ENCODE measurements at places on chromosomes 1 and 21.

GRCh38 chr1:29954591-29954990 is 718.3 kb downstream of the PTPRU start:
- DNase-seq = no peak

GRCh38 chr1:47682786-47683350 is 245.0 kb downstream of the FOXD2 start:
- DNase-seq = no peak

- no peak for DNase-seq
These were observed 53.7 kb downstream of the PLD5 start for GRCh38 chr1:242470774-242471173.

DNA sequence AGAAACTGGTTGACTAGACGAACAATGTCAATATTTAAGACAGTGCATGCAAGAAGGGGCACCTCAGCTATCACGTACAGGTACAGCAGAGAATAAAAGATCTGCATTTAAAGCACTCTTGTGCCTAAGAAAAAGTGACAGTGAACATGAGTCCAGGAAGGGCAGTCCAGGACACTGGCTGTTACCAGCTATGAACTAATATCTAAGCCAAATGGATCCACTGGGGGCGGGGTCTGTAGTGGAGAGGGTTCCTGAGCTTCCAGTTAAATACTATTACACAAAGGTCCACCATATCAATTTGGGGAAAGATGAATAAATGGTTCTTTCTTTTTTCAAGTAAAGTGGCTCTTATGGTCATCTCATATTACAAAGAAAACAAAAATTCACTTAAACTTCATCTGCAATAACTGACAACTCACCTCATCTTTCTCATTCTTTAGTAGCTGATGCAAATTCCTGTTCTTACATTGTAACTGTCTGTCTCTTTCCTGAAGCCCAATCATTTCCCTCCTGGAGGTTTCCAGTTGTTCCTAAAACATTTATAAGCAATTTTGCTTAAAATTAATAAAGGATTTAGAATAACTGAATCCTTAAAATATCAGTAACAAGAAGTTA is 24.5 kb downstream of the SSX2IP start:
- DNase-seq = no peak

DNA sequence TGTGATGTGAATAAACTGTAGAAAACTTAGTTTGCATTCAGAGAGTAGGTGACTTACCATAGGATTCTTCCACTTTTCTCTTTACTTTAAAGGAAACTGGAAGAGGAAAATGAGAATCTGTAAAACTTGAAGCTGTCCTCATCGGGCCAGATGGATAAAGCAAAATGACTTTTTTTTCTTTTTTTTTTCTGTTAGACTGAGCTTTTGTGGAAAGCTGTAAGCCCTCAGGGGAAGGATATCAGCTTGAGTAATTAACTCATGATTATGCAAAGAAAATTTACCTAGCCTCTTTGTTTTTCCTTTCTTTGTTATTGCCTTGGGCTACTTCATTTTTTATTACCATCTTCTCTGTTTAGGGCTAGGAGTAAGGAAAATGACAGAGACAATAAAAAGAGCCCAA is 53.4 kb downstream of the DPH5 start:
- DNase-seq = no peak

DNA sequence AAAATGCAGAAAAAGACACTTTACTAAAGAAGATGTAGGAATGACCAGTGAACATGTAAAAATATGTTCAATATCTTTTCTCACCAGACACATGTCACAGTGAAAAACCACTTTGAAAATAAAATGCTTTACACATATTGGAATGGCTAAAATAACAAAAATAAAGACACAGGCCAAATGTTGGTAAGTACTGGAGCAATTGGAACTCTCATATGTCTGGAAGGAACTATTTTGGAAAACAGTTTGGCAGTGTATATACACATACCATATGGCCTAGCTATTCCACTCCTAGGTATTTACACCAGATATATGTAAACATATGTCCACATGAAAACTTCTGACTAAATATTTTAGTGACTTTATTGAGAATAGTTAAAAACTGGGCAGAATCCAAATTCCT is 927.2 kb downstream of the BRINP3 start:
- no peak for DNase-seq

DNA sequence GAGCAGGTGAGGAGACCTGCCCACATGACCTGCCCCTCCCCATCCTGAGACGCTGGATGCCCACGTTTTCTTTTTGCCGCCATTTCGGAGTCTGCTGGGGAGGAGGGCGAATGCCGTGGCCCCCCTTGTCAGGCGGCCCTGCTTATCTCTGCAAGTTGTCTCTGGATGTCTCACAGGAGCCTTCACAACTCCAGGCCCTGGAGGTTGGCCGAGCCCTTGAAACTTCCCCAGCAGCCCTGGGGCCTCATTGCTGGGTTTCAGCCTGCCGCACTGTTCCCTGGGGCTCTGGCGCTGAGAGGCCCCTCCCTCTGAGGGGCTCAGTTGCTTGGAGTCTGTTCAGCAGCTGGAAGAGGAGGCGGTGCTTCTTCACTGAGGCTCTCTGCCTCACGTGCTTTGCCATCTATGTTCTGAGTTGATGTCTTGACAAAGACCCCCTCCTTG is 29.8 kb upstream of the ZBTB21 start:
- no peak for DNase-seq

DNA sequence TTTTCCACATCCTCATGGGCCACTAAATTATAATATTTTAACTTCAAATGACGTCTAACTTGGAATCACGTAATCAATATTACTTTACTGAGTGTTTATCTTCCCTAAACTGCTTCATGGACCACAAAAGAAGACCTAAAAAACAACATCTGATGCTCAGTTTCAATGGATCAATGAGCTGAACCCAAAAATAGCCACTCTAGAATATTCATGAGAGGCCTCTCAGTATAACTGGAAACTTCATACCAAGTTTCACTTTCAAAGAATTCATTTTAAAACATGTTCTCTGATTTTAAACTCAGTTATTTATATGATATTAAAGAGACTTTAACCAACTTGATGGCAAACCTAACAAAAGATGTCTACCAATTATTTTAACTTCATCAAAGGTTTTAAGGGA is 23.7 kb upstream of the TIAM1 start:
- DNase-seq = no peak

DNA sequence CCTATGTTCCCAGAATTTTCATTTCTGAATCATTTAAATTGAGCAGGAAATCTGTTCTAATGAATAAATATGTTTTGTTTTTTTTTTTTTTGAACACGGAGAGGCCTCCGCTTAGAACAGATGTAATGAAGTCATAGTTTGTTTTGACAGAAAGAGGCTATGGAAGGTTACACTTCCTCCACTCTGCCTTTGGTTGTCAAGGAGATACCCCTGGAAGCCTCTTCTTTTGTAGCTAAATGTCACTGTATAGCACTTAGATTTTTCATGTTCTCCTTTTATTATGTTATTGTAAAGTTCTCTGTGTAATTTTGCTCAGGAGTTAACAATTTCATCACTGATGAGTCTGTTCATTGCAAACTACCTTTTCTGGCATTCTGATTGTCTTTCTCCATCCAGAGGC is 22.7 kb upstream of the GNG12 start:
- no peak for DNase-seq

DNA sequence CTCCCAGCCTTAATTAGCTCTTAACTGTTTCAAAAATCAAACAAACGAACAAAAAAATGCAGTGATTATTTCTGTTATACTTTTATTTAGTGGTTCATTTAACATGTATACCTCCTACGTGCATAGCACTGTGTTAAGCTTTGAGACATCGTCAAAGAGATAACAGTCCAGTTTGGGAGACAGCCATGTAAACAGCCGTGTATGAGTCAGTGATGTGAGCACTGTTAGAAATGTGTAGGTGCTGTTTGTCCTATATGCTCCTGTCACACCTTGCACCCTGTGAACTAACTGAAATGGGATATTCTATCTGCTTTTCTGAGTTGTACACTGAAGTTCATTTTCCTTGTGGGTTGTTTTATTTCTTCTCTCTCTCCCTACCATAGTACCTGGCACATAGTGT is 109.7 kb upstream of the CACYBP start:
- no peak for DNase-seq

DNA sequence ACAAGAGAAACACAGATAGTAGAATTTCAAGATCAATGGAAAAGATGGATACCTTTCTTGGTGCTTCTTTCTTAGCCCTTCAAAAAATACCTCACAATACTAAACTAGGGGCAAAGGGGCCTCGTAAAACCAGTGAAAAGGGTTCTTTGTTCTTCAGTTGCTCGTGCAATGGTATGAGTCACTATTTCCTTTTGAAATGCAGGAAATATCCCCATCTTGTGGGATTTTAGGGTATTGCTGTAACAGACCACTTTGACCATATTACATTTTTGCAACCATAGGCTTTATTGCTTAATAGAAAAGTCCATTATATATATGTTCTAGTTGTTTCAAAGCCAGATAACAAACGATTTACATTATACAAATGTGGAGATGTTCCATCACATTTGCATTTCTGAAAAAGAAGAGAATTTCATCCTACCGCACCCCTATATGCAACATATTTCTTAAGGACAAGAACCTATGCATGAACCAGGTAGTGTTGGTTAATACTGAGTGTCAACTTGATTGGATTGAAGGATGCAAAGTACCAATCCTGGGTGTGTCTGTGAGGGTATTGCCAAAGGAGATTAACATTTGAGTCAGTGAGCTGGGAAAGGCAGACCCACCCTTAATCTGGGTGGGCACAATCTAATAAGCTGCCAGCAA is 88.6 kb upstream of the PKN2 start:
- no peak for DNase-seq

- DNase-seq = no peak
These were observed 75.9 kb downstream of the NOS1AP start for GRCh38 chr1:162145280-162145965.

DNA sequence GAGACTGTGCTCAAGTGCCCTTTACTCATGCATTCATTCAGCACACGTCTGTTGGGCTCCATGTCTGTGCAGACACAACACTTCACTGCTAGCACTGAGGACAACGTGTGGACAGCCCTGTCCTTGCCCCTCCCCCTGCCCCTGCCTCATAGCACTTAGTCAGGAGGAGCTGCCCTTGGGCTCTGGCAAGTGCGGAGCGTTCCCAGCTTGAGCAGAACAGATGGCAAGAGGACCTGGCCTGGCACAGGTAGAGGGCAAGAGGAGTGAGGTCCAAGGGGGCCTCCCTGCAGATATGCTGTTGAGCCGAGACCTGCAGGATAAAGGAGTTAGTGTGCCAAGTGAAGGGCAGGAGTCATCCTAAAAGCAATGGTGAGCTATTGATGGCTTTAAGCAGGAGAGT is 81.3 kb downstream of the GRIK3 start:
- no peak for DNase-seq

DNA sequence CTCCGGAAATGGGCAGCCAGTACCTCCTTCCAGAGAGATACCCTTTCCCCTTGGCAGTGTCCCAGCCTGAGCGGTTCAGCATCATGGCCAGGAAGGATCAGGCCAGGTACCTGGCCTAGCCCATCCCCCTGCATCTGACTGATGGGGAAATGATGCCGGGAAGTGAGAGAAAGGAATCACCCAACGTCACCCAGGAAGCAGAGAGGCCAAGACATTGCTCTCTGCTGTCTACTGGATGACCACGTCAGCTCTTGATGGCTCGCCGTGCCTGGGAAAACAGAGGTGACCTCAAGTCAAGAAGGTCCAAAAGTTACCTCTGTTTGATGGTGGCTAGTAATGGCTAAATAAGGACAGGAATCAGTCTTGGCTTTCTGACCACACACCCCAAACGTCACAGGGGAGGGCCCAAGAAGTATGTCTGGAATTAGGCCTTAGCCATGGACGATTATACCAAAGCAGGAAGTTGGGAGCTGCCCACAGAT is 79.0 kb downstream of the MRPL37 start:
- no peak for DNase-seq

DNA sequence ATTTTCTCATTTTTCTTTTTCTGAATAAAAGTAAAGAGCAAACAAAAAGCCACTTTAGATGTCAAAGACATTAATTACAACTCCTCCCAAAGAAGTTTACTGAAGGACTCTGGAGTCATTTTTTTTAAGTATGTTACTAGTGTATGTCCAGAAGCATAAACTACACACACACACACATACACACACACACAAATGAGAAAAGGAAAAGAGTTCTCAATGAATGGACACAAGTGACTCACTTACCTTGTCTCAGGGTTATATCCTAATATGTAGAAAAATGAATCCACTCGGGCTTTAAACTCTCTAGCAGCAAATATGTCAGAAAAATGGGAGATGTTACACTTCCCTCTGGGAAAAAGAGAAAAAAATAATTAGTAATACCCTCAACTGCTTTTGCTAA is 223.1 kb downstream of the SLC45A1 start:
- no peak for DNase-seq

DNA sequence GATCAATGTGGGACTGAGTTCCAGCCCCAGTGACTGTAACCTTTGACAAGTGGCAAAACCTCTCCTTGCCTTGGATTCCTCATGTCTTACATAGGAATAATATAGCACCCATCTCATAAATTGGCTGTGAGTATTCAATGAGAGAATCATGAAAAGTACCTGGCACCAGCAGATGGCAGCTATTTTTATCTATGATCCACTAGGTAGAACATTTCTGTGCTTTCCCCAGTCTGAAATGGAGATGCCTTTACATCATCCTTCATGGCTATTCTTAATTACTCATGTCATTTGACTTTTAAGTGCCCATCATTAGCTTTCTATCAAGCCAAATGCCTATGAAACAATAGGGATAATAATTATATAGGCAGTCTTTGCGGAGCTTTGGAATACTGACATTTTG is 130.1 kb downstream of the TGFB2 start:
- no peak for DNase-seq

- DNase-seq = no peak
These were observed 41.5 kb upstream of the SRSF10 start for GRCh38 chr1:24021403-24022266.

GRCh38 chr1:212290608-212291007 is 5.4 kb downstream of the PPP2R5A start:
- DNase-seq = no peak

DNA sequence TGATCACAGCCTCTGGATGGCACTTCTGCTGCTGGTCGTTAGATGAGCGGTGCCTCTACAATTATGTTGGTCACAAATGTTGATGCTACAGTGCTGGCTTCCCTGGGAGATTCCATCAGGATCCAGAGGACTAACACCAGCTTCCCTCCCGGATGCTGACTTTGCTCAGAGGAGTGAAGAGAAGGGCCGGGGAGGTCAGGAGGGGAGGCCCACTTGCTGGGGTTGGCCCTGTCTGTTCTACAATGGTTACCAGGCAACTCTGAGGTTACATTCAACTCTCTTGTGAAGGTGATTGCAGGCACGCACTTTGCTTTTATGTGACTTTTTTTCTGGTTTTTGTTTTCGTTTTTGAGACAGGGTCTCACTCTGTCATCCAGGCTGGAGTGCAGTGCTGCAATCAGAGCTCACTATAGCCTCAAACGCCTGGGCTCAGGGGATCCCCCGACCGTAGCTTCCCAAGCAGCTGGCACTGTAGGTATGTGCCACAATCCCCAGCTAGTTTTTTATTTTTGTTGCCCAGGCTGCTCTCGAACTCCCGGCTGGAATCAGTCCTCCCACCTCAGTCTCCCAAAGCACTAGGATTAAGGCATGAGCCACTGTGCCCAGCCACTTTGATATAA is 112.5 kb downstream of the ADSS2 start:
- DNase-seq = no peak

GRCh38 chr1:35557118-35557610 is at the start of gene KIAA0319L:
Gene KIAA0319L, minus strand, starts transcription at chr1:35557403. Its CDS starts 2,912 bp downstream, at chr1:35554491.
- DNase-seq = no peak

- no peak for DNase-seq
These were observed 41.7 kb downstream of the CASZ1 start for GRCh38 chr1:10754568-10755329.

Measured in activated T-helper 1 cell treated with Interleukin-2 at 50 U/mL for 16 hours (primary cell).